ENCODE measurements at places on chromosomes 2 and 18. TPM values are rescaled to one million over a fixed set of nuclear protein-coding genes. Genes with fewer than 3 reads are reported as not detected.

KCNS3 gene
- 3.0 TPM for total RNA-seq

ASAP2 gene
- total RNA-seq, result 15.0 TPM

SF3B6 gene
- total RNA-seq, result 55.9 TPM

ARHGEF4 gene
- 3.2 TPM for total RNA-seq

GRCh38 chr2:101500860-101501259 lies 25.9 kb upstream of the RFX8 start:
- peak; percentile 15 for DNase-seq

DNA sequence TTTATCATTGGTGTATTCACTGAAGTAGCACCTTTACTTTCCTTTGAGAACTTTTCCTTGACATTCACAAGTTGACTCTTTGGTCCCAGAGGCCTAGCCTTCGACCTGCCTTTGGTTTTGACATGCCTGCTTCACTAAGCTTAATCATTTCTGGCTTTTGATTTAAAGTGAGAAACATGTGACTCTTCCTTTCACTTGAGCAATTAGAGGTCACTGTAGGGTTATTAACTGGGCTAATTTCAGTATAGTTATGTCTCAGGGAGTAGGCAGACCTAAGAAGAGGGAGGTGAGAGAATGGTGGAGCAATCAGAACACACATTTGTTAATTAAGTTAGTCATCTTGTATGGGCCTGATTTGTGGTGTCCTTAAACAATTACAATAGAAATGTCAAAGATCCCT lies 1040.7 kb upstream of the SLC39A10 start:
- DNase-seq, result no peak

- no peak for DNase-seq
These were observed 365.9 kb upstream of the TRIB2 start for GRCh38 chr2:12350821-12351220.

GRCh38 chr2:20563251-20563650 lies 87.6 kb downstream of the HS1BP3 start:
- no peak for DNase-seq

DNA sequence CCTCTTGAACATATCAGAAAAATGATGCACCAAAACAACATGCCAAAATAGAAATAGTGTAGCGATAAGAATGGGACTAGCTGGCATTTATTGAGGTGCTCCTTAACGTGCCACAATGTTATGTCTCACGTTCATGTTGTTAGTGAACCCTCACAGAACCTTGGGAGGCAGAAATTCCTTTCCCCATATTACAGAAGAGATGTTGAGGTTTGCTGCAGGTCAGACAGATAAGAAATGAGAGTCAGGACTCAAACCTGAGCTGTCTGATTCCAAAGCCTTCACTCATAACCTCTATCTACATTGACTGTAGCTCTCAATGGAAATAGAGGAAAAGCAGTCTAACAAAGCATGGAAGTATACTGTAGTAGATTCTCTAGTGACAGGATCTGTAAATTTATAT lies 163.3 kb upstream of the STK17B start:
- DNase-seq, result no peak

DNA sequence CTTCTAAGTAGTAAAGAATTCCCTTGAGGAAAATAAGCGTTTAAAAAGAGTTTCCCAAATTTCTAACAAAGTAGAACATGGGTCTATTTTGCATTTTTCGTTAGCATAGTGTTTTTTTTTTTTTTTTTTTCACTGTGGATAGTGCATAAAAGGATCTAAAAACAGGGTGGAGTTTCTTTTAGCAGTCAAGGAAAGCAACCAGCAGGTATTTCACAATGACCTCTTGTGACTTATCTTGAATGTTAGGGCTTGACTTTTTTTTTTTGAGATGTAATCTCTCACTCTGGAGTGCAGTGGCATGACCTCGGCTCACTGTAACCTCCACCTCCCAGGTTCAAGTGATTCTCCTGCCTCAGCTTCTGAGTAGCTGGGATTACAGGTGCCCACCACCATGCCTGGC lies 14.9 kb upstream of the DGKD start:
- no peak for DNase-seq

DNA sequence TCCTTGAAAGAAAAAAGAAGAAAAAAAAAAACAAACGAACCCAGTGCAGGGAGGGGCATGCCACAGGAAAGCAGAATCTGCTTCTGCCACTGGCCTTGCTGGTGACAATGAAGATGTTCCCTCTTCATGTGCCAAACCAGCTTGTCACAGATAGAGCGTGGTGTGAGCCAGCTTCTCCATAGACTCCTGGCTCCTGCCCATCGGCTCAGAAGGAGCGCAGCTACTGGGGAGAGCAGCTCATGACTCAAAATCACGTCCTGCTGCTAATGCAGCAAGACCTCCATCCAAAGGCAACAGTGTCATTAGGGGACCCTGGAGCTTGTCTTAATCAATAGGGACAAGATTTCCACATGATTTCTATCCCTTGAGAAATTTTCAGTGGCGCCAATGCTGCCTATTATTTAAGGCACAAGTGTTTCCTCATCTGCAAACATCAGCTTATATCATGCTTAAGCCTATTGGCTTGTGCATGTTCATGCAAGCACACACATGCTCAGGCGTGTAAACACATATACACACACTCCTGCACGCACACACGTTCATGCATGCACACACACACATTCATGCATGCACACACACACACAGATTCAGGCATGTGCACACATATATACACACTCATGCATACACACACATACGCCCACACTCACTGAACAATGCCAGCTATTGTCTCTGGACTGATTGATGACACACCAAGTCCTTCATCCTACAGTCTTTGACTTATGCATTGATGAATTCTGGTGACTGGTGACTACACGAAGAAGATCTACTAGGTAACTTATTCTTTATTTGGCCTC lies 682.0 kb upstream of the ID2 start:
- no peak for DNase-seq

- DNase-seq, result no peak
These were observed 56.4 kb downstream of the KCNH7 start for GRCh38 chr2:162782138-162782537.

DNA sequence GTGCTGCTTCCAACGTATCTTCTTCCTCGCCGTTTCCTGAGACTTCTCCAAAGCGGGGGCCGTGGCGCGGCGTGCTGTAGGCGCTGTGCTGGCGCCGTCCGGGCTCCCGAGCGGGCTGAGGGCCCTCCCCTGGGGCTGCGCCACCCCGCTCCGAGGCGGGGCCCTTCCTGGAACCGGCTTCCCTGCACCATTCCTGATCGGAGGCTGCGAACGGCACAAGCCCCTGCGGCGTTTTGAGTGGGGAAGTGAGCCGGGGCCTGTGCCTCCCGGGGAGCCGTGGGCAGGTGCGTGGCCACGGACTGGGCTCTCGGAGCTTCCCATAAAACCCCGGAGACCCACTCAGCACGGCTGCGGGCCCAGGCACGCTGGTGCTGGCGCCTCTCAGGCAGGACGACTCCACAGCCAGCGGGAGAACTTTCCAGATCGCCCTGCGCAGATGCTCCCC lies 74.7 kb downstream of the PSMG2 start:
- no peak for DNase-seq

DNA sequence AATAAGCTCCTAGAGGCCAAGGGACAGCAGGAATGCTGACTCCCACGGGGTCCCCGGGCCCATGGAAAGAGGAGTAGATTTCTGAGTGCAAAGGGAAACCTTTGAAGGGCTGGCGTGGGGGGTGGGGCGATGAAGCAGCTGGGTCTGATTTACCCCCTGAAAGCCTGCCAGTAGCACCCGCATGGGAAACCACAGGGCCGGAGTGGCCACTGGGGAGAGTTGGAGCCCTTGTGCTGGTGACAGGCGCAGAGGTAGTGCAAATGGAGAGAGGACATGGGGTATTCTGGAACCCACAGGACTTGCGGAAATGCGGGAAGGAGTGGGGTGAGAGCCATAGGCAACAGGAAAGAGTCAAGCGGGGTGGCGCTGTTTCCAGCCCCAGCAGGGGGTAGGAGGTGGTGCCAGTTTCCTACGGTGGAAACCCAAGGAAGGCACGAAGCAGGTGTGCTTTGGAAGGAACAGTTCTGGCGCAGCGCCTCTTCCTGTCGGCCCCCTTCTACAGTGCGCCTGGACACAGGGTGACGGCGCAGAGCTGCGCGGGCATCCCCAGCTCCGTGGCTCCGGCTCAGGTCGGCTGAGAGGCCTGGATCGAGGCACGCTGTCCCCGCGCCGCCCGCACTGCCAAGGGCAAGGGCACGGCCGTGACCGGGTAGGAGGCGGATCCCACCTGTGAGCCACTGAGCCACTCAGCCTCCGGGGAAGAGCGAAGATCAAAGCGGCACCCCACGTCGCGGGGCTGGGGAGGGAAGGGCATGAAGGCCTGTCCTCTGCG lies 149.0 kb upstream of the GLI2 start:
- no peak for DNase-seq

GRCh38 chr2:38301340-38301968 lies 75.6 kb downstream of the ATL2 start:
- no peak for DNase-seq

GRCh38 chr2:75592030-75592429 lies 31.3 kb upstream of the EVA1A start:
- DNase-seq, result no peak

DNA sequence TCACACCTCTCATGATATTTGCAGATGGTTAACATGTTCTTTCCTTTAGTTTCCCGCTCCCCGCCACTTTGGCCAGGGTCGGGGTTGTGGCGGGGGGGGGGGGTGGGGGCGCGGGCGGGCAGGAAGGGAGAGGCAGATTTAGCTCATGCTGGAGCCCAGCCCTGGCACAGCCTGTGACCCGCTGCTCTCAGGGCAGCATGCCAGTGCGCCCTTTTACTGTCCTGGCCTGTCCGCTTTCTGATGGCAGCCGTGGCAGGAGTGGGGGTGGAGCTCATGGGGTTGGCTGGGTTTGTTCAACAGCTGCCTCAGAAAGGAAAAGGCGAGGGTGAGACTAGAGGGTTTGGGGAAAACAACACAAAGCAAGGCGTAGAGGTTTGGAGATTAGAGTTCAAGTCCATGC lies 56.1 kb downstream of the TNP1 start:
- DNase-seq, result peak; percentile 59
